AG09309 (cell line): ENCODE measurements at places on chromosomes 6 and 20.
A peak's percentile ranks its signal among the peaks of the same experiment; 100 is the strongest.

DNA sequence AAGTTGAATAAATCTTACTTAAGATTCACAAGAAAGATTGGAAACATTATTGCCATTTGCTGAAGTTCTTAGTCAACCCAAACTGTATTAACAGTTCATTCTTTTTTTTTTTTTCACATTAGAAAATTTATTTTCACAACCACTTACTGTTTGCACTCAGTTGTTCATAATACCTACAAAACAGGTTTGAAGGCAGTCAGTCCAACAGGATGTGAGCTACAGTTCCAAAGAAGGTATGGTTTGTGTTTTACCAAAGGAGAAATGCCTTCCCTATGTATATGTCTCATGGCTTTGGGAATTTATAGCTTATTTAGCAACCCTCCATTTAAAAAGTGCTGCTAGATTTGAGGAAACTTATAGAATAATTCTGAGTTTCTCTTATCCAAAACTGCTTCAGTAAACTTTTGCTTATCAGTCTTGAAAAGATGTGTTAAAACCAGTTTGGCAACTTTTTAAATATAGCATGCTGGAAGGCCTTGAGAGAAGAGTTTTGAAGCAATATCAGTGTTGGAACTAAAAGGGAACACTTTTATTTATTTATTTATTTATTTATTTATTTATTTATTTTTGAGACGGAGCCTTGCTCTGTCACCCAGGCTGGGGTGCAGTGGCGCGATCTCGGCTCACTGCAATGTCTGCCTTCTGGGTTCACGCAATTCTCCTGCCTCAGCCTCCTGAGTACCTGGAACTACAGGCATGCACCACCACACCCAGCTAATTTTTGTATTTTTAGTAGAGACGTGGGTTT lies 46.8 kb upstream of the RREB1 start:
- DNase-seq = no peak

- DNase-seq = no peak
These were observed 47.4 kb downstream of the SULF2 start for GRCh38 chr20:47737923-47738322.

GRCh38 chr6:160253714-160254113 lies 4.9 kb downstream of the SLC22A2 start:
- no peak for DNase-seq

DNA sequence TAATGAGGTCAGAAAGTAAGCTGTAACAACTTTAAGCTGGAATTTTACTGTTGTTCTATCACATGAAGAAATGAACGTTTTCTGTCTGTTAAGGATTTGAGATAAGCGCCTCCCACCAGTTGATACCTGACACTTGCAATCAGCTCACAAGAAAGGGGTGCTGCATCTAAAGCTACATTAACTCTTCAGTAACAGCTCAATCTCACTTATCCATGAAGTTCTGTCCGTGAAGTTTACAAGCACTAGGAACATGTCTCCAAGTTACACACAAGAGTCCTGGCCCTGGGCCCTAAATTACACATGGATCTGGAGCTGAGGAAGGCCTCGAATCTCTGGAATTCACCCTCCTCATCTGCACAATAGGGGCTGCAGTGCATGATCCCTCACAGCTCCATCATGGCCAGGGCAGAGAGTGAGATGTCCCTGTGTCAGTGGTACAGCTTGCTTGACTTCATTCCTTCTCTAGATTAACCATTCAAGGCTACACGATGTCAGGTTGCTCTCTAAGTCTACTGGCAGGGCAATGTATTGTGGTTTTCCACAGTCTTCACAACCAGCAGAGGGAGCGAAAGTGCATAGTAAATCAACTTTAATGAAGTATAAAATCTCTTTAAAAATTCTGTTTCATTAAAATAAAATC lies 182.4 kb upstream of the MCHR2 start:
- DNase-seq = peak; percentile 45

GRCh38 chr6:24402697-24403500 lies at the start of gene MRS2:
Gene MRS2, plus strand, starts transcription at chr6:24402936. Its CDS starts 111 bp downstream, at chr6:24403047.
- DNase-seq = peak; percentile 40

- no peak for DNase-seq
These were observed 20.9 kb downstream of the EDN1 start for GRCh38 chr6:12311106-12311505.

GRCh38 chr6:25645916-25646315 lies 6.1 kb upstream of the SCGN start:
- DNase-seq = no peak

- no peak for DNase-seq
These were observed 55.6 kb downstream of the ZNF831 start for GRCh38 chr20:59219211-59219610.

DNA sequence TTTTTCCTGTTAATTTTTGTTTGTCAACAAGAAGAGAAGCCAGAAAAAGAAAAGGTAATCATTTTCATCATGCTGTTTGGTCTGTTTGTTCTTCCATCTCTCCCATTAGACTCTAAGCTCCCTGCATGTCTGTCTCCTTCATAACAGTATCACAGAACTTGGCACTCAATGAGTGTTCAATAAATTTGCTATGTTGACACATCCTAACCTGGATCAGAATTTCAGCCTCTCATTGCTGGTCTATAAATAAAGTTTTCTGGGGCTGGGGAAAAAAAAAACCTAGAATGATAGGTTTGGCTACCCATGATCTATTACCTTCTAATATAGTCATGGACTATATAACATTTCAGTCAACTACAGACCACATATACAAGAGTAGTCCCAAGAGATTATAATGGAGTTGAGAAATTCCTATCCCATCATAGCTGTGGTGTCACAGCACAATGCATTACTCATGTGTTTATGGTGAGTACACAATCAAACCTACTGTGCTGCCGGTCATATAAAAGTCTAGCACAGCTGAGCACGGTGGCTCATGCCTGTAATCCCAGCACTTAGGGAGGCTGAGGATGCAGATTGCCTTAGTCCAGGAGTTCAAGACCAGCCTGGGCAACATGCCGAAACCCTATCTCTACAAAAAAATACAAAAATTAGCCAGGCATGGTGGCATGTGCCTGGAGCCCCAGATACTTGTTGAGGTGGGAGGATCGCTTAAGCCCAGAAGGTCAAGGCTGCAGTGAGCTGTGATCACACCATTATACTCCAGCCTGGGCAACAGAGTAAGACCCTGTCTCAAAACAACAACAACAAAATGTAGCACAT lies 5.9 kb downstream of the NUDT3 start:
- peak; percentile 87 for DNase-seq

- no peak for DNase-seq
These were observed 98.1 kb downstream of the FARS2 start for GRCh38 chr6:5359417-5359816.

DNA sequence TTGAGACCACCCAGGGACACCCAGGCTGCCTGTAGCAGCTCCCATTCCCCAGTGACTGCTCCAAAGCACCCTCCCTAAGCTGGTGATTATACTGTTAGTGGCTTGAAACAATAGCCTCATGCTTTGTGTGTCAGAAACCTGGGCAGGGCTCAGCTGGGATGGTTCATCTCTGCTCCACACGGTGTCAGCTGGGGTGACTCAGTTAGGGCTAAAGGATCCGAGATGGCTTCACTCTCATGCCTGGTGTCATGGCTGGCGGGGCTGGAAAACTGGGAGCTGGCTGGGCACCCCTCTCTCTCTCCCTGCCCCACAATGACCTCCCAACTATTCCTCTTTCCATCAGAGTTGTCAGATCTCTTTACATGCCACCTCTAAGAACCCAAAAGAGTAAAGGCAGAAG lies 44.4 kb downstream of the ANKRD60 start:
- no peak for DNase-seq

- peak; percentile 77 for DNase-seq
These were observed 48.1 kb downstream of the KCNS1 start for GRCh38 chr20:45052698-45053429.

DNA sequence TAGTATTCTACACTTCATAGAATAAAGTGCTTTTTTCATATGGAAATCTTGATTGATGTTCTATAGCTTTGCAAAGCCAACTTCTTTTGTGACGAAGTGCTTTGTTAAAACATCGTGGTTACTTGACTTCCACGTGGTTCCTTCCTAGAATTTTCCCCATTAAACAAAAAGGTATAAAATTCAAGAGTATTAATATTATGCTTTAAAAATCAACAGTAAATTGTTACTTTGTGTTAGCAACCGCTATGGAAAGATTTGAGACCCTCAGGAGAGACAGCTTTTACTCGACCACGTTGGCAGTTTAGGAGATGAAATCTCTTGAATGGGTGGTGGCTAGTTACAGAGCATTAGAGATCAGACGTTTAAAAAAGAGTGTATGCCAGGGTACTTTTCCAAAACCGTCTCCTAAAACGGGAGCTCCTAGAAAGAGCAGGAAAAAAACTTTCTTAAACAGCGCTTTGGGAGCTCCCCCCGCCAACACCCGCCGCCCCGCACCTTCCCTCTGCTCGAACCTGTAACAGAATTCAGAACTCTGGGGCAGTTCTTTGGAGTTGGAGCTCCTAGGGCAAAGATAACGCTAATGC lies 920 bp downstream of the GJA1 start:
- no peak for DNase-seq

- no peak for DNase-seq
These were observed 193.2 kb downstream of the OGFRL1 start for GRCh38 chr6:71481801-71482200.

- DNase-seq = no peak
These were observed 1085.6 kb downstream of the KIF16B start for GRCh38 chr20:15487682-15488081.

DNA sequence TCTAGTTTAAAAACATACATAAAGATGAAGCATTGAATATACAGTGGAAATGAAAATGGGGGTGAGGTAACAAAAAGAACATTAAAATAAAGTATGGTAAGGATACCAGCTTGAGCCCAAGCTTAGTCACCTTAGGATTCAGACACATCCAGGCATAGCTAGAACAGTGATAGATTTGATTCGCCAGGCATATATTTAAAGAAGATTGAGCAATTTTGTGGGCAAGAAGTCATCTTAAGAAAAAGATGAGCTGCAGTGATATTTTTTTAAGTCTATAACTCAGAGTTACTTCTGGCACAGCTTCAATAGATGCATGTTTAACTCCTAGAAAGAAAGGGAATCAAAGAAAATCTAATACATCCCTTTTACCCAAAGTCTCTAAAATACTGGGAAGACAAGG lies 97.9 kb downstream of the BMP5 start:
- DNase-seq = no peak

DNA sequence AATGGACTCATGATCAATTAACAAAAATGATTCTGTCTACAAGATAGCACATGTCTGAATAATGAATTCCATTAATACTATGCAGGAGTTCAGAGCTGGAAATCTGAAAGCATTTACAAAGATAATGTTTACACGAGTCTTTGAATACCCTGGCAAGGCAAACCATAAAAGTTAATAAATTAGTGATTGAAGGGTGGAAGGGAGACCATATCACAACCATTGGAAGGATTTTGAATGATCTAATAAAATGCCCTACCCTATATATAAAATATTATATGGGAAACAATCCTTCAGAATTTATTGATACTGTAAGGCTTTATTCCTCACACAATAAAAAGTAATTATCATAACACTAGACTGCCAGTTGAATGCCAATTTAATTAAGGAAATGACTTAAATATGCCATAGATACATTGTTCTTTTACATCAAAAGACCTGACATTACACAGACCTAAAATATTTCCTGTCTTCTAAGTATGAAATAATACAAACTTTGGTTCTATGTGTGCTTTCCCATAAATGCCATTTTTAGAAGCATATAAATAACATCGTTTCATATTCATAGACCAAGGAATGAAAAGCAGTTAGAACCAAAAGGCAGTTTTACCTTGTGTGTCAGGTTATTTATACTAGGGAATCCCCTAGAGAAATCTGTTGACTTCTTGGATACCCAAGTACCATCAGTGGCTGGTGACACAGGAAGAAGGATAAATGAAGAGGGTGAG lies 249.2 kb upstream of the MARCKS start:
- DNase-seq = no peak

- no peak for DNase-seq
These were observed 626.7 kb upstream of the DEFB115 start for GRCh38 chr20:30630761-30631160.

GRCh38 chr6:102356170-102356569 lies 962.7 kb downstream of the GRIK2 start:
- no peak for DNase-seq

GRCh38 chr6:92181347-92181746 lies 1238.0 kb downstream of the EPHA7 start:
- DNase-seq = no peak

DNA sequence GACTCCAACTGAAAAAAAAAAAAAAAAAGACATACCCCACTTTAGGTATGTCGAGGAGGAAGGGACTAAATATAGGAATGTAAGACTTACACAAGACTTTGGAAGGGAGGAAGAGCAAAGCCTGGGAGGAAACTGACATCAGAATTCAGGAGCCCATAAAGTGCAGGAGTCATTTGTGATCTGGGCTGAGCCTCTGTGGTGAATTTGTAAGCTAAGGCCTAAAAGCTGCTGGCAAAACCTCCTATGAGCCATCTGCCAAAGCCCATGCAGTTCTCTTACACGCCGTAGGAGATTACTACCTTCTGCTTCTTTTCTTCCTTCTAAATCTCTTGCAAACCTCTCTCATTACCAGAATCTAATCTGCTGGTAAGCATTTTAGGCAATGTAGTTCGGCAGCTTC lies 52.0 kb upstream of the THEMIS start:
- peak; percentile 51 for DNase-seq

DNA sequence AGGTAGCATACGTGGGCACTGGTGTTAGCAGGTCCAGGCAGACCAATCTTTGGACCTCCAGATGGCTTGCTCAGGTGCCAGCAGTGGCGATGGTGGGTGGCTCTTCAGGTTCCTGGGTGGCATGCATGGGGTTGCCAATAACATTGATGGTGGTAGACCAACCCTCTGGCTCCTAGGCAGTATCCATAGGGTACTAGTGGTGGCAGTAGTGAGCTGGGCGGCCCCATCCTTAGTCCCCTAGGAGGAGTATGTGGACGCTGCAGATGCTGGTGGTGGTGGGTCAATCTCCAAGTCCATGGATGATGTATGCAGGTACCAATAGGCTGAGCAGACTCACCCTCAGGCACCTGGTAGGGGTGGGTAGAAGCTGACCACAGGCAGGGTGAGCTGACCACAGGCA lies 70.6 kb downstream of the ZC2HC1B start:
- no peak for DNase-seq

GRCh38 chr6:66731310-66731709 lies 1024.3 kb upstream of the EYS start:
- no peak for DNase-seq

- no peak for DNase-seq
These were observed 123.3 kb upstream of the SLC2A12 start for GRCh38 chr6:134175532-134176263.

- DNase-seq = no peak
These were observed 156.2 kb downstream of the BTBD9 start for GRCh38 chr6:38483526-38483925.

GRCh38 chr20:1804554-1804956 lies 90.7 kb upstream of the SIRPA start:
- DNase-seq = no peak

- DNase-seq = no peak
These were observed 1.3 kb upstream of the PGC start for GRCh38 chr6:41748542-41748941.

DNA sequence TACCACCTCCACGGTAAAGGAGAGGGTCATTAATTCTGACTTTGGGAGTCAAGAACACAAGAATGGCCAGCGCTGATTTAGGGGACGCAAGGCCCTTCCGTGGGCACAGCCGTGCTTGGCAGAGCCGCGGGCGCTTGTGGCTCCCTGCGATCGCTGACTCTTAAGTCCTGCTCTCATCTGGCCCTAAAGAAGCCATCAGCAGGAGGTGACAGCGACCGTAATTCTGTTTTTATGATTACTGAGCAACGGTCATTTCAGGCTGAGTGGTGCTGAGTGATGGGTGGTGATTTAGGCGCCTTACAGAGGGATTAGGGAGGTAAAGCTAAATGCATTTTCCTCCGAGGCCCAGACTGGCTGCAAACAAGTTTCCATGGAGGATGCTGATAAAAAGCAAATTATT lies 364.6 kb upstream of the SULF2 start:
- DNase-seq = no peak
